ENCODE measurements at places on chromosomes 4 and X. TPM values are rescaled to one million over a fixed set of nuclear protein-coding genes. Genes with fewer than 3 reads are reported as not detected.

The ODAPH gene
- 0.19 TPM for polyA plus RNA-seq

The CXXC4 gene
- polyA plus RNA-seq: 0.06 TPM

The ADAMTS3 gene
- polyA plus RNA-seq: 0.99 TPM

The C4orf50 gene
- under 0.01 TPM for polyA plus RNA-seq

The LIMCH1 gene
- 1.2 TPM for polyA plus RNA-seq

The H2BW2 gene
- not detected for polyA plus RNA-seq

The MAMLD1 gene
- 2.9 TPM for polyA plus RNA-seq

The SLC26A1 gene
- 0.08 TPM for polyA plus RNA-seq

The TLR6 gene
- polyA plus RNA-seq: 0.10 TPM

The CLCN4 gene
- polyA plus RNA-seq: 1.1 TPM

The TMPRSS11A gene
- not detected for polyA plus RNA-seq

The PAGE4 gene
- not detected for polyA plus RNA-seq

The FAM47E gene
- polyA plus RNA-seq: 2.5 TPM

The MAGEC2 gene
- 2.0 TPM for polyA plus RNA-seq

The CYTL1 gene
- polyA plus RNA-seq: 3.0 TPM

The GPC4 gene
- polyA plus RNA-seq: 0.16 TPM

The EMCN gene
- 0.62 TPM for polyA plus RNA-seq

The POF1B gene
- not detected for polyA plus RNA-seq

The LRAT gene
- polyA plus RNA-seq: not detected

The F8A1 gene
- 3.9 TPM for polyA plus RNA-seq

- DNase-seq: peak; percentile 62
Observed at GRCh38 chr4:72031868-72032608, at the start of gene NPFFR2. Gene NPFFR2 (plus strand): TSS chr4:72032000. CDS start chr4:72128592, 96,592 bp downstream.

GRCh38 chr4:10085386-10085785 is 31.2 kb downstream of the WDR1 start:
- DNase-seq: peak; percentile 4

DNA sequence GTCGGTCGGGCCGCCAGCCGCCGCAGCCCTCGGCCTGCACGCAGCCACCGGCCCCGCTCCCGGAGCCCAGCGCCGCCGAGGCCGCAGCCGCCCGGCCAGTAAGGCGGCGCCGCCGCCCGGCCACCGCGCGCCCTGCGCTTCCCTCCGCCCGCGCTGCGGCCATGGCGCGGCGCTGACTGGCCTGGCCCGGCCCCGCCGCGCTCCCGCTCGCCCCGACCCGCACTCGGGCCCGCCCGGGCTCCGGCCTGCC is 213 bp downstream of the NFKB1 start:
- DNase-seq: no peak

- no peak for DNase-seq
Observed at GRCh38 chr4:79597266-79597665, 189.2 kb upstream of the GK2 start.

- DNase-seq: no peak
Observed at GRCh38 chr4:183164963-183165362, 65.9 kb downstream of the WWC2 start.

- no peak for DNase-seq
Observed at GRCh38 chr4:147044241-147044640, 98.6 kb upstream of the TTC29 start.

- DNase-seq: no peak
Observed at GRCh38 chr4:111639120-111639690, 506.0 kb upstream of the FAM241A start.

GRCh38 chr4:145886871-145887240 is 51.8 kb downstream of the ZNF827 start:
- DNase-seq: no peak

- no peak for DNase-seq
Observed at GRCh38 chr4:80156410-80156809, 40.9 kb upstream of the PRDM8 start.

GRCh38 chr4:125316791-125317524 is 2.2 kb downstream of the FAT4 start:
- DNase-seq: peak; percentile 66

- no peak for DNase-seq
Observed at GRCh38 chr4:41551536-41551935, 13.6 kb downstream of the LIMCH1 start.

GRCh38 chr4:169037506-169037905 is 27.5 kb upstream of the CBR4 start:
- no peak for DNase-seq

DNA sequence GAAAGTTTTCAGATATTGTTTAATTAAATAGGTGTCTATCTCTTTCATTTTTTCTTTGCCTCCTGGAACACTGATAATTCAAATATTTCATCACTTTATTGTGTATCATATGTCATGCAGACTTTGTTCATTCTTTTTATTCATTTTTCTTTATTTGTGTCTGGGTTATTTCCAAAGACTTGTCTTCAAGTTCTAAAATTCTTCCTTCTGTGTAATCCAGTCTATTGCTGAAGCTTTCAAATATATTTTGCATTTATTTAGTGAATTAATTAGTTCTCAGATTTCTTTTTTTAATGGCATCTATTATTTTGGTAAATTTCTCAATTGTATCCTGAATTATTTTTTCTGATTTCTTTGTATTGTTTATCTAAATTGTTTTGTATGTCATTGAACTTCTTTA is 70.1 kb downstream of the ZNF330 start:
- no peak for DNase-seq

- no peak for DNase-seq
Observed at GRCh38 chr4:43782391-43782790, 666.2 kb downstream of the KCTD8 start.

- no peak for DNase-seq
Observed at GRCh38 chr4:108619372-108620100, 840 bp upstream of the RPL34 start.

GRCh38 chrX:3545901-3546300 is 167.5 kb downstream of the PRKX start:
- no peak for DNase-seq

DNA sequence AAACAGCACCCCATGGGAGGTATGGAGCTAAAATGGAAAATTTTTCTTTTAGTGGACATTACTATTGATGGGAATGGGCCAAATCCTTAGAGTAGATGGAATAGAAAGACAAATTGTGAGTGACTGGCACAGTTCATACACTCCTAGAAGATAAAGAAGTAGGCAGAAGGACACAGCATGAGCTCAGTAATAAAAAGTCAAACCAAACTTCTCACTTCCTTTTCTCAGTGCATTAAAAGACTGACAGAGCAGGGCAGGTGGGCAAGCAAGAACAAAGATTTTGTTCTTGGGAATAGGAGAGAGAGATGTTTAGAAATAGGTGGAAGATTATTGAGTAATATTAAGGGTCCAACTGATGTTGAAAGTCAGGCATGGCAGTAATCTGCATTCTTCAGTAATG is 132.5 kb downstream of the ATP10D start:
- no peak for DNase-seq

GRCh38 chrX:134646691-134647090 is 11.6 kb downstream of the PLAC1 start:
- DNase-seq: no peak

DNA sequence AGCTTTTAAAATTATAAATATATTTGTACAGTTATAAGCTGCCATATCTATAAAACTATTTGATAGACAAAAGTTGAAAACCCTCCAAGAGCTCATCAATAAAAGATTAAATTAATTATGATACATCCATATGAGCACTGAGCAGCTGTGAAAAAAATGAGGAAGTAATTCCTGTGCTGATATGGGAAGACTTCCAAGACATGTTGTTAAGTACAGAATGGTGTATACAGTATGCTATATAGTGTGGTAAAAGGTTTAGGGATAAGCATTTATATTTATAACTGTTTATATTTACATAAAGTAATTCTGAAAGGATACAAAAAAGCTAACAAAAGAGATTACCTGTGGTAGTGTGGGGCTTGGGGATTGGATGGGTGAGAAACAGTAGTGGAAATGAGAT is 92.8 kb upstream of the BMP2K start:
- no peak for DNase-seq

GRCh38 chrX:48761674-48762471 is at the start of gene GLOD5:
Gene GLOD5 (plus strand): TSS chrX:48761747. CDS start chrX:48761791, 44 bp downstream.
- DNase-seq: peak; percentile 27

DNA sequence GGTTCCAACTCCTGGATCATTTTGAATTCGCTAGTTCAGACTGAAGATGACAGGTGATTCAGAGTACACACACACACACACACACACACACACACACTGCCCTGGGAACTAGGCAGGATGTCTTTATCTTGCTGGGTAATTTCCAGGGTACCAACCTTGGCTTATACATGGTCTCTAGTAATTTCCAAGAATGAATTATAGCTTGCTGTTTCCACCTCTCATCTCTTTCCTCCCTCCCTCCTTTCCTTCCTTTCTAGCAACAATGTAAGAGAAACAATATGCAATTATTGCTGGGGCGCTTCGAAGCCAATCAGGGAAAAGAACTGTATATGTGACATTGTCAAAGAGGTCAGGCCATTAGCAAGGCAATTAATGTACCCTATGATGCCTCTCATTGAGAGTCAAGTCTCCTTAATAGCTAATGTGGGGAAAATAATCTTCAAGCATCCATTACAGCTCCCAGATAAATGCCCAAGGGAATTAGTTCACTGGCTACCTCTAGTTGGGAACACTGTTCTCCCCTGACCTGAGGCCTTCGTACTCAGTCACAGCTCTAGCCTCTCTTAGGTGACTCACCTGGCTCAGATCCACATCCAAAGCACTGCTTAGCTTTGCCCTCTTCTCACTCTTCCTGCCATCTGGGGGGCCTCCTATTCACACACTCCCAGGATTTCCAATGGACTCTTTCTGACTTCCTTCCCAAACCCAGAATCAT is 311.5 kb downstream of the PPP1R2C start:
- DNase-seq: no peak

GRCh38 chr4:44257461-44257860 is 191.1 kb downstream of the KCTD8 start:
- DNase-seq: no peak

- no peak for DNase-seq
Observed at GRCh38 chrX:108177351-108178142, 86.0 kb downstream of the ATG4A start.

- no peak for DNase-seq
Observed at GRCh38 chr4:7731437-7731836, 208.2 kb downstream of the AFAP1 start.

DNA sequence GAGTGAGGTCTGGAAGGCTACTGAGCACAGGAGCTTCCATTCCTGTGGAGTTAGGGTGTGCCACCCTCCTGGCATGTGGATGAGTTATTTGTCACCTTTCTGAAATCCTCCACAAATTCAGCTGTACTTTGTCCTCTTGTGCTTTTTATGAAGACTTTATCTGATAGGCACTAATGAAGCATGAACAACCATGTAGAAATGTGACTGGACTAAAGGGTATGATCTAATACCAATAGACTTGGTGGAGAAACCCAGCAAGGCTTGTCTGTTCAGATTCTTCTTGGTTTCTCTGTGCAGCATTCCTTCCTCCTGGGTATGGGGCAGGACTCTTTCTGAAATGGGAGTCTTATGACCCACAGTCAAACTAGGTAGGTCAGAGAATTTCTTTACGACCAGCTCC is 9.6 kb downstream of the NBDY start:
- DNase-seq: no peak

- no peak for DNase-seq
Observed at GRCh38 chr4:155509555-155509954, 132.8 kb upstream of the MAP9 start.

- DNase-seq: peak; percentile 10
Observed at GRCh38 chr4:1300466-1301455, 11.1 kb downstream of the MAEA start.

DNA sequence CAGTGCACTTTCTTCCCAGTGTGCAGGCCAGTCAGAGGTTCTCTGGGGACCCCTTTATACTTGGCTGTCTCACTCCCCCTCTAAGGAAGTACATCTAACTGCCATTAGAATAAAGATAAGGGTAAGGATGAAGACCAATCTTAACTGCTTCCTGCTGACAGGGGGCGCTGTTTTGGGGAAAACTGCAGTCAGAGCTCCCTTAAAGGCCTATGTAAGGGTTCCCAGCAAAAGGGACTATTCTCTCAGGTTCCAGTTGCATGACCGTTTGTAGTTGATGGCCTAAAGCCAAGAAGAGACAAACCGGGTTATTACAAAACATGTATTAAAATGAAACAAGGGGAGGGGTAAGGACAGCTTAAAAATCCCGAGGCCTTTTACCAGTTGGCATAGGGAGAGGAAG is 115.6 kb upstream of the SPIN4 start:
- no peak for DNase-seq

GRCh38 chrX:38939067-38939466 is 137.8 kb downstream of the MID1IP1 start:
- DNase-seq: no peak

- DNase-seq: peak; percentile 54
Observed at GRCh38 chr4:174047363-174047762, 236.1 kb downstream of the FBXO8 start.
